ENCODE measurements at places on chromosomes 16 and 17. TPM values are rescaled to one million over a fixed set of nuclear protein-coding genes. Genes with fewer than 3 reads are reported as not detected.

Gene SLC13A2
- not detected for total RNA-seq

Gene CHST4
- not detected for total RNA-seq

Gene HOXB1
- not detected for total RNA-seq

Gene ACSM5
- total RNA-seq: 7.1 TPM

Gene LHX1
- total RNA-seq: not detected

Gene KRTAP3-3
- not detected for total RNA-seq

Gene TUBB3
- 0.43 TPM for total RNA-seq

Gene KRT15
- total RNA-seq: not detected

Gene TLE7
- total RNA-seq: not detected

Gene PRAC1
- not detected for total RNA-seq

Gene GUCY2D
- total RNA-seq: 0.43 TPM

Gene CHAD
- total RNA-seq: not detected

- DNase-seq: no peak
Observed at GRCh38 chr16:85304337-85304736, 192.1 kb upstream of the CIBAR2 start.

GRCh38 chr16:10625595-10626357 is 45.4 kb upstream of the EMP2 start:
- no peak for DNase-seq

DNA sequence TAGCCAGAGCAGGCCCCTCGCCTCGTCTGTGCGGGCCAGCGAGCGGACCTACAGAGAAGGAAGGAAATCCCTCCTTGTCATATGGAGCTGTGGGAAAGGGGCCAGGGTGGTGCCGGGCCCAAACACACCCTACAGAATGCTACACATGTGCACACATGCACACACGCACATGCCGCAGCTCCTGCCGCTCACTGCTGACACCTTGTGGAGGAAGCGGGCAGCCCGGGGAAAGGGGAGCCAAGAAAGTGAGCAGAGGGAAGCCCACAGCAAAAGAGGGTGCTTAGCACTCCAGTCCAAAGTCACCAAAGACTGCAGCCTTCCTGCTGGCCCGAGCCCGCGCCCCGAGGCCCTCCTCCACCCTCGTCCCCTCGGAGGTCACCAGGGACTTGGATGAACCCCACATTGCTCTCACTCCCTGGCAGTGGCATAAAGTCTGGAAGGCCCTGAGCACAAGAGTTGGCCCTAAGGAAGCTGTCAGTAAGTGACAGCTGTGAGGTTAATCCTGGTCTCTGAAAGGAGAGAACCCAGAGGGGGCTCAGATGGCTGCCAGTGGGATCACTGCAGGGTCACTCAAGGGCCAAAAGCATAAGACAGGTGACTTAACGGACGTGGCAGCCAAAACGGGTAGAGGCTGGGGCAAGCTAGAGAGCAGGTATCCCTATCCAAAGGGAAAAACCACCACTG is 68.2 kb downstream of the MYO18A start:
- peak; percentile 90 for DNase-seq

GRCh38 chr16:85759631-85760419 is 8.9 kb upstream of the C16orf74 start:
- DNase-seq: peak; percentile 93

DNA sequence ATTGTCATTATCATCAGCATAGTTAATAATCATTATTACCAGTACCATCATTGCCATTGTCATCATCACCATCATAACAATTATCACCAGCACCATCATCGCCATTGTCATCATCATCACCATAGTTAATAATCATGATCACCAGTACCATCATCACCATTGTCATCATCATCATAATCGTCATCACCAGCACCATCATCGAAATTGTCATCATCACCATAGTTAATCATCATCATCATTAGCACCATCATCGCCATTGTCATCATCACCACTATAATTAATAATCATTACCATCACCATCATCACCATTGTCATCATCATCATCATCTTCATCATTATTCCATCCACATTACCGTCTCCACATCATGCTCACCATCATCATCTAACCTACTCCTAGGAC is 13.5 kb downstream of the PDILT start:
- DNase-seq: no peak

DNA sequence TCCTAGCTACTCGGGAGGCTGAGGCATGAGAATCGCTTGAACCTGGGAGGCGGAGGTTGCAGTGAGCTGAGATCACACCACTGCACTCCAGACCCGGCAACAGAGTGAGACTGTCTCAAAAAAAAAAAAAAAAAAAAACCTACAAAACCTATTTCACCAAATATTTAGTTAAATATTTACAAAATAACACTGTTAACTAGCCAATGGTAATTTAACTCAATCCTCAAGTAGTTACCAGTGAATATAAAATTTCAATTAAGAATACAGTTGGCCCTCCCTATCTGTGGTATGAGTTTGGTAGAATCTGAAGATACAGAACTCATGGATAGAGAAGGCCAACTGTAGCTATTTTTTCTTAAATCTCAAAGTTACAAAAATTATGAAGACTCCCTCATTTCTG is 247.4 kb downstream of the SOX9 start:
- DNase-seq: no peak

GRCh38 chr17:81394921-81395599 is at the start of gene BAHCC1:
Gene BAHCC1 (plus strand): TSS chr17:81395457. CDS start chr17:81399740, 4,283 bp downstream.
- DNase-seq: peak; percentile 96

DNA sequence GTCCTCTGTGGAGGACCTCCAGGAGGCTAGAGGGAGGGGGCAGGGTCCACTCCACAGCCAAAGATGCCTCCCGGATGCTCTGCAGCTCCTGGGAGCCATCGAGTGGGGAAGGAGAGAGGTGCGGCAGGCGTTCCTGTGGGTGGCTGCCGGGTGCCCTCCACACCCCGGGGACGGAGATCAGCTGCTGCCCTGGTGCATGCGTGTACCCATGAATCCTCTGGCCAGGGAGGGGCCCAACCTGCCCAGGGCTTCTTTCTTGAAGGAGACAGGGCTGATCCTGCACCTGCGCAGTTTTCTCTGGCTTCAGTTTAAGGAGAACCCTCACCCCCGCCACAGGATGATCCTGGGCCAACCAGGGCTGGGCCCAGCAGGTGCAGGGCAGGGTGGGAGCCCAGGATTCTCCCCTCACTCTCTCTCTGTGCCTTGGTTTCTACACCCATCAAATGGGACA is 33.5 kb upstream of the DOC2B start:
- peak; percentile 77 for DNase-seq

DNA sequence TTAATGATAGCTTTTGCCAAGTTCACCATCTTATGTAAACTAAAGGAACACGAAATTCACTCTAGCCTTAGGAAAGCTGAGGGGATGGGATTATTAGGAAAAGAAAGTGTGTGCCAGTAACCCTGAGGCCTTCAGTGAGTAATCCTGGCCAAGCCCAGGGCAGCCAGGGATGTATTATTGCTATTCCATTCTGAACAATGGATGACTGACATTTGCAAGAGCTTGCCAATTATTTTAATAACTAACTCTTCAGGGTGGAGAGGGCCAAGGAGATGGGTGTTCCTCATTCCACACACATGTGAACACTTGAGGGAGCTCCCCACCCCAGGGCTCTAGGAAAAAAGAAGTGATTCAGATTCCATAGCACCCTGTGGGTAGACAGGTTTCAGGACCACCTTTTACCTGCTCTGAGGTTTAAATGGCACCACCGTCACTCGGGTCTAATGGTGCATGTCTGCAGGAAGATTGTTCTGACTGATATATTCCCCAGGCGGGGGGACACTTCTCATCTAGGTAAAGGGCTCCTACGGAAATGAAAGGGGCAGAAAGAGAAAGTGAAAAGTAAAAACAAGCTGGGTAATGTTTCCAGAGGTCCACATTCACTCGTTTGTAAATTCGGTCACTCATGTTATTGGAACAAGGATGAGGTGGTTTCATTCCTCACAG is 41.5 kb downstream of the TK2 start:
- DNase-seq: peak; percentile 9

DNA sequence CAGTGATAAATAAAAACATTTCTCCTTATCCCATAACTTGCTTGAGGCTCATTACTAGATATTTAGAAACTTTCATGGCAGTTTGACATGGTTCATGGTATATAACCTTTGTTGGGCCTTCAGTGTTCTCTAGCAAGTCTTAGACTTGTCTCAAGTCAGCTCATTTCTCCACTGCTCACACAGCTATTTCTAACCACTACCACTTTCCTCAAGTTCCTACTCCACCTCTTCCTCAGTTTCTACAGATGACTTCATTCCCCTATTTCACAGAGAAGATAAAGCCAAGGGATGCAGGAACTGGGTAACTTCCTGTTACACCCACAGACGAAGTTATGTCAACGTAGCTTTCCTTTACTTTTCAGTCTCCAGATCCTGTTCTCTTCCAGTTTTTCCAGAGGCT is 23.2 kb downstream of the NLK start:
- DNase-seq: no peak

DNA sequence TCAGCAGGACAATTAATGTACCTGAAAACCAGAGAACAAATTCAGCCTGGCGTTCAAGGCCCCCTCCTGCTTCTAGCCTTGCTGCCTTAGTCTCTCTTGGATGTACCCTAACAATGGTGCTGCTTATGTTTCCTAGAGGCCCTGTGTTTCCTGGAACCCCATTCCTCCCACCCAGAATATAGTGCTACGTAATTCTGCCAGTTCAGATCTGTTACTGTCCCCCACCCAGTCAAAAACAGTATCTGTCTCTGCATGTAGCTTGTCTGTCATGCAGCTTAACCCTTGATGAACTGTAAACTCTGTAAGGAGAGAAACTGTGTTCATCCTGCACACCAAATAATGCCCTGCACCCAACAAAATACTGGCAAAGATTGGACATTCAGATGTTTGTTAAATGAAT is 6.8 kb downstream of the MRTFB start:
- no peak for DNase-seq

GRCh38 chr17:21251337-21252010 is 1.7 kb downstream of the NATD1 start:
- DNase-seq: peak; percentile 77

DNA sequence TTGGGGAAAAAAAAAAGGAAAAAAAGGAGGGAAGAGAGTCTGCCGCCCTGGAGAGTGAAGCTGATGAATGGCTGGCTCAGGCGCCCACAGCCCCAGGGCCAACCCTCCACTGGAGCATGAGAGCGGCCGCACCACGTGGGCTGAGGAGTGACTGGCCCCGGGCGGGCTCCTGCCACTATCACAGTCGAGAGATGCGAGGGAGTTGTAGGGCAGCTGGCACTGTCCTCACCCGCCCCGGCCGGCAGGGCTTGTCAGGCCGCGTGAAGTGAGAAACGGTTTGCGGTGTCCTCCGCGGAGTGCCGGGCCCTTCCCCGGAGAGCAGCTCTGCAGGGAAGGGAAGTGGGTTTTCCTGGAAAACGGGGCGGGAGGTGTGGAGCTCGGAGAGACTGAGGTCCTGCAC is 45.9 kb downstream of the JPH3 start:
- no peak for DNase-seq

- DNase-seq: no peak
Observed at GRCh38 chr16:4852221-4852872, 5.1 kb downstream of the UBN1 start.

- DNase-seq: peak; percentile 57
Observed at GRCh38 chr17:66944351-66945146, 20.0 kb upstream of the CACNG4 start.

DNA sequence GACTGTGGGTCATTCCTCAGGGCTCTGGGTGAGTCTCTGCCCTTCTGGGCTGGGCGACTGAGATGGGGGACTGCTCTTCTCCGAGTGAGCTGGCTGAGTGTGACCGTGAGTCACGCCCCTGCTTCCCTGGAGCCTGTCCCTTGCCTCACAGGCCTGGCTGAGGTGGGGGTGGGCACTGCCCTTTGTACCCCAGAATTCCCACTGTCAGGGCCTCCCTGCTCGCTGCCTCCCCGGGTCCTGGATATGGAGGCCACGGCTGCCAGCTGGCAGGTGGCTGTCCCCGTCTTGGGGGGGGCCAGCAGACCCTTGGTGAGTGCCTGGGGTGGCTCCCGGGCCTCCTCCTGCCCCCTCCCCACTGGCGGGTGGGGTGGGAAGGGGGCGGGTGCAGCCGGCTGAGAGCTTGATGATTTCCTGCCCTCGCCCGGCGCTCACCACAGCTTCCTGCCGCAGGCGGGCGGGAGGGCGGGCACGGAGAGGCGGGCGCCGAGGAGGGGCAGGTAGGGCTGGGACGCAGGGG is at the start of gene LAT:
Gene LAT, plus strand, starts transcription at position 434 of the 517 bp plus-strand sequence. CDS start 366 bp downstream, outside the sequence.
- peak; percentile 94 for DNase-seq

- DNase-seq: no peak
Observed at GRCh38 chr16:79721270-79721669, 120.7 kb upstream of the MAF start.

GRCh38 chr17:2690165-2691068 is 21.1 kb downstream of the CLUH start:
- DNase-seq: peak; percentile 71

- peak; percentile 92 for DNase-seq
Observed at GRCh38 chr17:68378268-68379176, 78.8 kb downstream of the WIPI1 start.

GRCh38 chr16:71406724-71407123 is 35.1 kb downstream of the TLE7 start:
- no peak for DNase-seq

- peak; percentile 28 for DNase-seq
Observed at GRCh38 chr17:8741771-8742170, 2.9 kb downstream of the CCDC42 start.

DNA sequence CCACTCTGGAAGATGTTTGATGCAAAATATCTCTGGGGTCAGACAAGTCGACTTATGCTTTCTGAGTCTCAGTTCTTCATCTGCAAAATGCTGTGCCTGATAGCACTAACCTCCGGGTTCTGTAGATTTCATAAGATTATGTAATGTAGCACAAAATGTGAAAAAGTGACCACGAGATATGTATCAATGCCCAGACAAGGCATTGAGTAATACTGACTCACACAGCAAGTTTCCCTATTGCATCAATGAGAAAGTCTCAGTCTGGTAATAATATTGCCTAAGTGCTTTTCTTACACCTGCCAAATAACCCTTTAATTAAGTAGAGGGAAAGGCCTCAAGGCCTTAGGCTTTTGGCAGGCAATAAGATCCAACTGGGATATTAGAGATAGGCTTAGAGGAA is 41.4 kb upstream of the MMP2 start:
- no peak for DNase-seq

DNA sequence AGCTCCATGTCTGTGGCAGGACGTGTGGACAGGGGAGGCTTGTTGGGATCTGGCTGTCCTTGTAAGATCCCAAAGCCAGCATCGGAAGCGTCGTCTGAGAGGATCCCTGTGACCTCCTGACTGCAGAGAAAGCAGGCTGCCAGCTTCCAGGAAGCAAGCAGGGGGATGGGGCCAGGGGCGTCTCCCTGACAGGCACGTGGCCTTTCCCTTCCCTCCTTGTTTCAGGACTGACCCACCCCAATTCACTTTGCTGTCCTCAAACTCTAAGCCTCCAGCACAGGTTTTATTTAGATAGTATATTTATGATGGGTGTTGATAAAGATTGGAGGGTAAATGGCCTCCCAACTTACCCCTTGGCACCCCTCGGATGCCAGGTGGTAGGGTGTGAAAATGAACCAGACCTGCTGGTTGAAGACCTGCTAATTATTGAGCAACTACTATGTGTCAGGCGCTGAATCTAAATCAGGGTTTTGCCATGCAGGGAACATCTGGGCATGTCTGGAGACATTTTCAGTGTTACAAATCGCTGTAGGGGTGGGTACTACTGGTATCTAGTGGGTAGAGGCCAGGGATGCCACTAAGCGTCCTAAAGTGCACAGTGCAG is 24.5 kb downstream of the SOCS1 start:
- DNase-seq: no peak

GRCh38 chr16:88003736-88004135 is 52.5 kb downstream of the BANP start:
- DNase-seq: no peak

- DNase-seq: no peak
Observed at GRCh38 chr16:69190046-69190588, 3.2 kb downstream of the SNTB2 start.

- no peak for DNase-seq
Observed at GRCh38 chr17:49878931-49879904, 31.3 kb upstream of the TAC4 start.
